T-helper 17 cell (primary cell): ENCODE measurements at places on chromosomes 3 and 15. TPM values are rescaled to one million over a fixed set of nuclear protein-coding genes. Genes with fewer than 3 reads are reported as not detected.

The RAD51 gene
- total RNA-seq: 1.5 TPM

The DZIP1L gene
- total RNA-seq: not detected

The CACNA1D gene
- not detected for total RNA-seq

The CCRL2 gene
- 2.4 TPM for total RNA-seq

The PPIP5K1 gene
- total RNA-seq: 35.5 TPM

The CDHR4 gene
- total RNA-seq: not detected

The SNX22 gene
- 1.9 TPM for total RNA-seq

The RPS17 gene
- 2,730 TPM for total RNA-seq

The CD200R1 gene
- total RNA-seq: 12.8 TPM

The CHRFAM7A gene
- not detected for total RNA-seq

The MCCC1 gene
- 17.5 TPM for total RNA-seq

The C3orf70 gene
- total RNA-seq: not detected

The EXD1 gene
- not detected for total RNA-seq

The UBA3 gene
- total RNA-seq: 56.2 TPM

The CCDC54 gene
- not detected for total RNA-seq
